ENCODE measurements at places on chromosomes 4 and X.

- DNase-seq = no peak
Observed at GRCh38 chr4:66820681-66821080, 724.6 kb downstream of the CENPC start.

DNA sequence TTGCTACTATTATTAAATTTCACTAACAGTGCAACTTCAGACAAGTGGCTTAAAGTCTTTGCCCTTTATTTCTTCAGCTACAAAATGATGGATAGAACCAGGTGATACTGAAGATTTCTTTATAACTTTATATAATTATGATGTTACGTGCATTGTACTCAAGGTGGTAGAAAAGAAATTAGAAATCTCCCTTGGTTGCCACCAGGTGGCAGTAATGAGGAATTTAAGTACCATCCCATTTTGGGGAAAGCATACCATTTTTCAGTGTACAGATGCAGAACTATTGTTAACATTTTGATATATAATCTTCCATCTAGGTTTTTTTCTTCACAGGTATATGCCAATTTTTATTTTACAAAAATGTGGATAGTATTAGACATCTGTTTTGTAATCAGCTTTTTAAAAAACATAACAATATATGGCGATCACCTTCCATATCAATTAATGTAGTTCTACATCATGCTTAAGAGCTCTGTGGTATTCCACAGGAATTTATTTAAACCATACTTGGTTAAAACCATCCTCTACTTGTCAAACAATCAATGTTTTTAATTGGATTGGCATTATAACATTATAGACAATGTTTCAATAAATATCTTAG, 37.7 kb upstream of the RAB33B start:
- peak; percentile 80 for DNase-seq

- peak; percentile 44 for DNase-seq
Observed at GRCh38 chr4:152385551-152385950, 150.3 kb downstream of the FBXW7 start.

DNA sequence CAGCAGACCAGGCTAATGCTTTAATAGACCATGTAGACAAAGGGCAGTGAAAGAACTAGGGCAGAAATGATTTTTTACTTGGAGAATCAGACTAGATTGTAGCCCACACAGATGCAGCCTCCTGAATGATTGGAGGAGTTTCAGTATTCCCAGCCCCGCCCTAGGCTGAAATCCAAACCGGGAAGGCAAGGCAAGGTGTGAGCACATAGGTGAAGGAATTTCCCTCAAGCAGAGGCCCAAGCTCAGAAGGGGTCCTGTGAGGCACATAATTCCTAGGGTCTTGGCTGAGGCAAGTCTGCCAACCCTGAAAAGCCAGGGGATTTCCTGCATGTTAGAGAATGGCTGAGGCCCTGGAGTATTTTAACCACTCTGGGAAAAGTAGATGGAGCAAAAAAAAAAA, 56.4 kb upstream of the PAK3 start:
- no peak for DNase-seq

DNA sequence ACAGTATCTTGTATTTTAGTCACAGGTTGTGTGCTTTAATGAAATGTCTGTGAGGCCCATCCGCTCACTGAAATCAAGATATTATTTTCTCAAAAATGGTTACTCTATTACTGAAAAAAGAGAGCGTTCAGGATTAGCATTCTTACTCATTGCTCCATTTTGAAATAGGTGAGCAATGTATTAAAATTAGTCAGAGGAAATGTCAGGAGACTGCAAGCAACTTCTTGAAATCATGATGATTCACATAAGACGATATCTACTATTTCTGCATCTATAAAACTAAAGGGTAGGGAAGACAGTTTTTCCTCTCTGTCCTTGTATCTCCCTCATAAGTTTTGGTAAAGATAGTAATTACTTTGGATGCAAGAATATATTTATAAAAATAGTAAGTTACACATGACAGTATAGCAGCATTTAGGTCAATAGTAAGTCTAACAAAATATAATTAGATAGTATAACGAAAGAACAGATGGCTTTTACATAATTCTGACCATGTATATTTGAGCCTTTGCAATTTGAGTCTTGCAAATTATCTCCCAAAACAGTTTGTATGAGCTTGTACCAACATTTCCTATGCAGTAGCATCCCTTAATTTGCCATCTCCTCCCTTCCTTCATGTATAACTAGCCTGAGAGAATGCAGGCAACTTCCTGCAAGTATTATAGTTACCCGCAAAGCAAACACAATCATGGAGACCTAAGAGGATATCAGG, 937.8 kb downstream of the PCDH7 start:
- DNase-seq = peak; percentile 34

DNA sequence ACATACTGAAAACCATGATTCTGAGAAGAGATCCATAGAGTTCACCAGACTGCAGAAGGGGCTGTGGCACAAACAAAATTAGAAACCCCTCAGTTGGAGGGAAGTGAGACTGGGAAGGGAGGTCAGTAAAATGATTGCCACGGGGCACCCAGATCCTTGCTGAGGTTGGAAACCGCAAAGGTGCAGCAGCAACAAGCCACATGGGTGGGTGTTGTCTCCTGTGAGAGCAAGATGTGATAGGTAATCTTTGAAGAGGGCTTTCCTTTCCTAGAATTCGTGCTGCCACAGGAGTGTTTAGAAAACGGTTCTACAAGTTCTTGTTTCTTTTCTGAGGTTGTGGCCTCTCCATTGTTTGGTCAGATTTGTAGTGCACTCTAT, 85.5 kb downstream of the NFKB1 start:
- DNase-seq = no peak

DNA sequence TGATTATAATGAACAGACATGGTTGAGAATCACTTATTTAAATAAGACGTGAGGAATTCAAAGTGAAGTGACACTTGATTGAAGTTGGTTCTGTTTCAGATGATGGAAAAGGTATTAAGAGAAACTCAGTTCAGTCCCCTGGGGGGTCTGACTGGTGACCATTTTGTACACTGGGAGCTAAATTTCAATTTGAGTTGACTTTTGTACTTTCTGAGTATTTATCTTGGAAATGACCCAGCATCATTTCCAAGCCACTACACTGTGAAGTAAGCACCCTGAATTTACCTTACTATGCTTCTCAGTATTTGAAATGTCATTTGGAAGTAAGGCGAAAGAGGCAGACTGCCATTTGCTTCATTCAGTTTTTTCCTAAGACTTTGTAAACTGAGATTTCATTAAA, 73.4 kb downstream of the CNOT6L start:
- peak; percentile 12 for DNase-seq

GRCh38 chr4:6191448-6192130, 8.8 kb downstream of the JAKMIP1 start:
- DNase-seq = no peak

DNA sequence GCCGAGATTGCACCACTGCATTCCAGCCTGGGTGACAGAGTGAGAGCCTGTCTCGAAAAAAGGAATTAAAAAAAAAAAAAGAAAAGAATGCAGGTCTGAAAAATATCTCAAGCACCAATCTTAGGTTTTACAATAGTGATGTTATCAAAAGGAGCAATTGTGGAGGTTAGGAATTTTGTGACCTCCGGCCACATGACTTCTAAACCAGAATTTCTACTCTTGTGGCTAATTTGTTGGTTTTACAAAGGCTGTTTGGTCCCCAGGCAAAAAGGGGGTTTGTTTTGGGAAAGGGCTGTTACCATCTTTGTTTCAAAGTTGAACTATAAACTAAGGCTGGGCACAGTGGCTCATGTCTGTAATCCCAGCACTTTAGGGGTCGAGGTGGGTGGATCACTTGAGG, 15.4 kb upstream of the ZNF41 start:
- DNase-seq = no peak

DNA sequence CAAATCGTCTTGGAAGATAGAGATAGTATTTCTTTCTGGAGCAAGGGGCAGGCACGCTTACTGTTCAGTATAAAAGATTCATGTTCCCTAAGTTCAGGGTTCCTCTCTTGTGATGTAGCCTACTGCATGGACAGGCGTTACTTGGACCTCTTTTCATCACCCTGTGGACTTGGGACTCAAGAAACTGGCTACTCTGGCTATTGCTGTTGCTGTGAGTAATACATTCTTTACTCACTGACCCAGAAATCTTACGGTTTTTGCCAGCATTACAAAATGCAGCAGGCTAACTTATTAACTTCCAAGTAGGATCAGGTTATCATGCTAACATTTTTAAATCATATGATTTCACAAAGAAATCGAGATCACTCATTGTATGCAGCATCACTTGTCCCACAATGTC, 12.8 kb upstream of the GUCY1B1 start:
- DNase-seq = peak; percentile 28

- DNase-seq = peak; percentile 24
Observed at GRCh38 chr4:88989990-88990389, 67.0 kb downstream of the FAM13A start.

DNA sequence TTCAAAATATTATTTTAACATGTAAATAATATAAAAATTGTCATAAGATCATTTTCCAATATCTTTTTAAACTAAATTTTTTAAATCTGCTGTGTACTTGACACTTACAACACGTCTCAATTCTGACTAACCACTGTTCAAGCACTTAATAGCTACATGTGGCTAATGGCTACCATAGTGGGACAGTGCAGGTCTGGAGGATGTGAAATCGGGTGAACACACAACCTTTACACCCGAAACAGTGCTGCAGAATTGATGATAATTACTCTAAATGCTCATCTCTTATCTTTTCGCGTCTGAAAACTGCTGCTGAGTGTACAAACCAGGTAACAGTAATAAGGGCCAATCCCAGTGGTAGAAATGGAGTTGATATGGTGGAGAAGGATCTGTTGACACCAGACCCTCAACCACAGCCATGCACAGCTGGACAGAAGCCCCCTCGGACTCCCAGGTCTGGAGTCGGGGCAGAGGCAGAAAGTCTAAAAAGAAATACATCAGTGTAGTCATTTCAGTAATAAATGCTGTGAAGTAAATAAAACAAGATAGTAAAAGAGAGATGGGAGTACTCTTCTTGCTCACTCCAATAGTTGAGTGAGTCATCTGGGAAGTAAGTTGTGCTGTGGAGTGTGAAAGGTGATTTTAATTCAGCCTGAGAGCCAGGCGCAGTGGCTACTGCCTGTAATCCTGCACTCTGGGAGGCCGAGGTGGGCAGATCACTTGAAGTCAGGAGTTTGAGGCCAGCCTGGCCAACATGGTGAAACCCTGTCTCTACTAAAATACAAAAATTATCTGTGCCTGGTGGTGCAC, 150.0 kb downstream of the CBR4 start:
- DNase-seq = peak; percentile 66

DNA sequence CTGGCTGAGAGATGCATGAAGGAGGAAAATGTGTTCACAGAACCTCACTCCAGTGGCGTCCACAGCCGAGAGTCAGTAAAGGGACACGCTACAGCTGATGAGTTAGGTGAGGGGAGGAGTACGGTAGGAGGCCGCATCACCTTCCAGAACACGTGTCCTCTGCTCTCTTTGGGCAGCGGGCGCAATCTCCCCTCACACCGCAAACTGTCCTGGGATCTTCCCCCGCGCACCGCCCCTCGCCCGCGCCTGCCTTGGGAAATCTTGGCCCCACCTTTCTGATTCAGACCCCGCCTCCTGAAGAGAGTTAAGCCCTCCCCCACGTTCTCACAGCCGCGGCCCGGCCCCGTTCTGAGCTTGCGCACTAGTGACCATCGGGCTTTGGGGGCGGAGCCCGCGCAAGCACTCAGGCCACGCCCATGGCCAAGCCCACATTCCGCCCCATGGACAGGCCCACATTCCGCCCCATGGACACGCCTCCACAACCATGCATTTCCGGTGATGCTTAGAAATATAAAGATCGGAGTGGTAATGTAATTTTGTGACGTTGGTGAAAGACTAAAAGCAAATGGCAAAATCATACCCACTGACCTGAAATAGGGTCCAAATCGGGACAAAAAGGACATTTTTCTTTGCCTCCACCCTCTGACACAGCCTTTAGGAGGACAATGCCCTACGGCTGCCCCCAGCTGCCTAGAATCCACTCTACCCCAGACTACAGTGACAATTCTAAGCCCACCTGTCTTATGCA, 13.3 kb downstream of the SMIM10 start:
- DNase-seq = peak; percentile 92

DNA sequence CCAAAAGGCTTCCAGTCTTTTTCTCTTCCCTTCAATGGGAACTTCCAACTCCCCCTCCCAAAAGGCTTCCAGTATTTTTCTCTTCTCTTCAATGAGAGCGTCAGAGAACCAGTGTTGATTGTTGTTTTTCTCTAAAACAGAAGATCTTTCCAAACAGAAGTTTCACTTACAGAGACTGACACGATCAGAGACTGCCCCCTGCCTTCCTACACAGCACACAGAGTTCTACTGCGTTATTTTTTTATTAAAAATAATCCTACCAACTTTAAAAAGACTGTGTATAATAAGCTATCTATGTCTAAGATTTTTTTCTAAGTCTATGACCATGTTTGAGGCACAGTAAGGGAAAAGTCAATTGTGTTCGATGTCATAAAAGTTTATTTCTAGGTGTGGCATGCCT, 3.5 kb upstream of the HTR2C start:
- DNase-seq = no peak

- DNase-seq = peak; percentile 34
Observed at GRCh38 chrX:120372667-120373370, 10.9 kb downstream of the ATP1B4 start.

DNA sequence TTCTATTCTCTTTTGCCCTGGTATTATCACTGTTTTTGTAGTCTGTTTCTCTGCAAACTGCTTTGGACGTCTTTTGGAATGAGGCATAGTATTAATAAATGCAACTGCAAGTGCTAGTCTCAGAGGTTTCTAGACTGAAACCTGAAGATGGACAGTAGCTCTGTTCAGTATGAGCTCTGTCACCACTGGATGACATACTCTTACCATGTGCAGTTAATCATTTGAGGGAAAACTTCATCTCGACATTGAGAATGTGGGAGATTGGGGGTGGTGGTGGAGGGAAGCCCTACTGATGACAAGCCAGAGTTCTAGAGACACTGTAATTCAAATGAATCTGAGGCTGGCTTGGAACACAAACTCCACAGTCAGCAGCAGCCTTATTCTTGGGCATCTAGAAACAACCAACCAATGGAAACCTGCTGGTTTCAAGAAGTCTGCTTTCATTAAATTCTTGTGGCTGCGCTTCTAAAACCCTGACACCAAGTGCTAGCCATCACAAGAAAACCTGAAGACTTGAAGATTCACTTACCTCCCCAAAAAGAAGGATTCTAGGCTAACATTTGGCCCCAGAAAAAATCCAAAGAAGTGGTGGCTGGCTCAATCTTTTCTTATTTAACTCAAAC, 161.7 kb downstream of the RASL11B start:
- no peak for DNase-seq

DNA sequence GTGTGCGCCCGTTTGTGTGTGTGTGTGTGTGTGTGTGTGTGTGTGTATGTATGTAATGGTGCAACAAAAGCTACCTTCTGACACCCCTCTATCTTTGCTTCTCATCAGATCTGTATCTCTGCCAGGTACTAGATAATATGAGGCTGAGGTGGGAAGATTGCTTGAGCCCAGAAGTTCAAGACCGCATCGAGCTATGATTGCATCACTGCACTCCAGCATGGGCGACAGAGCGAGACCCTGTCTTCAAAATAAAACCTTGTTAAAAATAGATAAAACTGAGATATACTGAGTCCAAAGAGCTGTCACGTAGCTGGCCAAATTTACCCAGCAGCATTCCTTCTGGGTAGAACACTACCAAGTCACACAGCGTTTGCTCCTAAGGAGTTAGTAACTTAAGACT, 18.4 kb downstream of the NLGN4X start:
- no peak for DNase-seq

- DNase-seq = no peak
Observed at GRCh38 chrX:10104958-10105658, 51.7 kb upstream of the CLCN4 start.

Measured in choroid plexus epithelial cell (primary cell).